ENCODE measurements at places on chromosomes 13 and 19. TPM values are rescaled to one million over a fixed set of nuclear protein-coding genes. Genes with fewer than 3 reads are reported as not detected.

DNA sequence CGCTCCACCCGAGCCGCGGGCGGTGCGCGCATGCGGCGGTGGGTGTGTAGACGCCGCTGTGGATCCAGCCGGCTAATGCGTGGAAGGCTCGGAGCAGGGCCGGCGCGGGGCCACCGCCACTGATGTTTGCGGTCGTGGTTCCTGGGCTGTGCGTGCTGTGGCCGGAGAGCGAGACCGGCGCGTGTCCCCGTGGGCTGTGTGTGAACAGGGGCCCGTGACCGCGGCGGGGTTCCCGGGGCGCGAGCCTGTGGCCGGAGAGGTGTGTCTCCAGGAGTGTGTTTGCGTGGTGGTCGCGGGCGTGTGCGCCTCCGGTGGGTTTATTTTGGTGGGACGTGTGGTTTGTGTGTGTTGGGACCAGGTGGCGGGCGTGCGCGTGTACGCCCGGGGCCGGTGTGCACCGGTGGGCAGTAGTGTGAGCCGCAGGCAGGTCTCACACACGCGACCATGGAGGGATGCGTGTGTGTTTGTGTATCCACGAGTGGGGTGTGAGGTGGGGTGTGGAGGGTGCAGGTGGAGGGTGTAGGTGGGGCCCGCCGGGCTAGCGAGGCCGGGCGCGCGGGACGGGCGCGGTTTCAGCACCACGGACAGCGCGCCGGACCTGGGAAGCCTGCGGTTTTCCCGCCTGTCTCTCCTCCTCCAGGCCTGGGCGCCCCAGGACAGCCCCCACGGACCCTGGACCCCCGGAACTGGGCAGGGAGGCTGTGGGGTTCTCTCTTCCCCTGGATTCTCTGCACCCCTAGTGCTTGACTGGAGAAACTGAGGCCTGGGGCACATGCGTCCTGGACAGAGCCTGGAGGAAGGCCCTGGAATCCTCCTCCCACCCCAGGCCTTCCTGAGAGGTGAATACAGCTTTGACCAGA lies 1.6 kb downstream of the HCN2 start:
- H3K27me3 ChIP-seq, result peaks cover 92% of the 10 kb centered on the region
- no peaks in the 10 kb centered on the region for H3K36me3 ChIP-seq

- H3K4me1 ChIP-seq, result no peaks in the 10 kb centered on the region
- no peak overlapping the region for H3K27ac ChIP-seq
- H3K36me3 ChIP-seq, result no peaks in the 10 kb centered on the region
- no peak for DNase-seq
- H3K27me3 ChIP-seq, result no peaks in the 10 kb centered on the region
These were observed 7.8 kb downstream of the ACER1 start for GRCh38 chr19:6325614-6326013.

Gene CYP4F2
- 121 TPM for total RNA-seq

GRCh38 chr13:106859533-106859904 lies 291.6 kb upstream of the ARGLU1 start:
- no peaks in the 10 kb centered on the region for H3K36me3 ChIP-seq
- no peaks in the 10 kb centered on the region for H3K27me3 ChIP-seq
- no peak overlapping the region for H3K27ac ChIP-seq
- DNase-seq, result peak; percentile 20
- H3K4me1 ChIP-seq, result no peaks in the 10 kb centered on the region
- no peak overlapping the region for H3K4me3 ChIP-seq

- peaks cover 27% of the 10 kb centered on the region for H3K4me1 ChIP-seq
- H3K27ac ChIP-seq, result no peak overlapping the region
- no peak for DNase-seq
- H3K4me3 ChIP-seq, result no peak overlapping the region
- H3K36me3 ChIP-seq, result peaks cover 13% of the 10 kb centered on the region
These were observed 62.2 kb downstream of the DNAJC15 start for GRCh38 chr13:43085545-43085944.

- H3K36me3 ChIP-seq, result peaks cover 48% of the 10 kb centered on the region
- no peaks in the 10 kb centered on the region for H3K27me3 ChIP-seq
- DNase-seq, result no peak
- no peak overlapping the region for H3K27ac ChIP-seq
- no peak overlapping the region for H3K4me3 ChIP-seq
These were observed 7.2 kb downstream of the IQCN start for GRCh38 chr19:18266771-18267686.

- H3K27ac ChIP-seq, result no peak overlapping the region
- no peak overlapping the region for H3K4me3 ChIP-seq
- no peaks in the 10 kb centered on the region for H3K36me3 ChIP-seq
- no peak for DNase-seq
These were observed 122.7 kb upstream of the FRY start for GRCh38 chr13:31908696-31909411.

GRCh38 chr19:19342086-19343015 lies 21.7 kb downstream of the MAU2 start:
- H3K4me1 ChIP-seq, result no peaks in the 10 kb centered on the region
- H3K27me3 ChIP-seq, result no peaks in the 10 kb centered on the region
- H3K4me3 ChIP-seq, result no peak overlapping the region
- no peak overlapping the region for H3K27ac ChIP-seq

DNA sequence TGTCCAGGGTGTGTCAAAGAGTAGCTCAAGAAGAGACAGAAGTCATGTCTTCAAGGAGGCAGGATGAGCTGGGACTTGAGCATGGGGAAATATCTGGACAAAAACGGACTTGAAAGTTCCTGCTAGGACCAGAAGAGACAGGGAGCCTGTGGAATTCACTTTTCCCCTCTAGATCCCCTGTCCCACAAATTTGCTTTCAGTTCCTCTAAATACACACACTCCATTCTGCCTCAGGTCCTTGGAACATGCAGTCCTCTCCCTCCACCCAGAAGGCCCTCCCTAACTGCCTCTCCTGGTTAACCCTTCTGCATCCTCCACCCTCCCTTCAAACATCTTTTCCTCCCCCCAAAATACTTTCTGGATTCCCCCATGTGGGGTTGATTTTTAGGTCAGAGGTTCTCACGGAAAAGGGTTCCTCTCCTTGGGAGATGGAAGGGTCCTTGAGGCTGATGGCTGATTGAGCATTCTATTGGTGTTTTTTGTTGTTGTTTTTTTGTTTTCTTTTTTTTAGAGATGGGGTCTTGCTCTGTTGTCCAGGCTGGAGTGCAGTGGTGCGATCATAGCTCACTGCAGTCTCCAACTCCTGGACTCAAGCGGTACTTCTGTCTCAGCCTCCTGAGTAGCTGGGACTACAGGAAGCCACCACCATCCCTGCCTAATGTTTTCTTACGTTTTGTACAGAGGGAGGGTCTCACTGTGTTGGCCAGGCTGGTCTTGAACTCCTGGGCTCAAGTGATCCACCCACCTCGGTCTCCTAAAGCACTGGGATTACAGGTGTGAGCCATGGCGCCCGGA lies 6.9 kb upstream of the RETN start:
- peaks cover 45% of the 10 kb centered on the region for H3K27me3 ChIP-seq
- no peak for DNase-seq
- H3K36me3 ChIP-seq, result no peaks in the 10 kb centered on the region
- H3K4me3 ChIP-seq, result no peak overlapping the region

GRCh38 chr19:51809787-51810186 lies 14.8 kb downstream of the FPR3 start:
- no peaks in the 10 kb centered on the region for H3K27me3 ChIP-seq
- no peak for DNase-seq
- H3K36me3 ChIP-seq, result no peaks in the 10 kb centered on the region

Gene CASP14
- not detected for total RNA-seq

Gene FBXO17
- 6.8 TPM for total RNA-seq

Gene MYO16
- total RNA-seq, result not detected

GRCh38 chr19:35306473-35307246 lies 14.7 kb downstream of the MAG start:
- H3K4me1 ChIP-seq, result no peaks in the 10 kb centered on the region
- H3K27me3 ChIP-seq, result no peaks in the 10 kb centered on the region
- H3K4me3 ChIP-seq, result no peak overlapping the region
- no peaks in the 10 kb centered on the region for H3K36me3 ChIP-seq
- no peak for DNase-seq

DNA sequence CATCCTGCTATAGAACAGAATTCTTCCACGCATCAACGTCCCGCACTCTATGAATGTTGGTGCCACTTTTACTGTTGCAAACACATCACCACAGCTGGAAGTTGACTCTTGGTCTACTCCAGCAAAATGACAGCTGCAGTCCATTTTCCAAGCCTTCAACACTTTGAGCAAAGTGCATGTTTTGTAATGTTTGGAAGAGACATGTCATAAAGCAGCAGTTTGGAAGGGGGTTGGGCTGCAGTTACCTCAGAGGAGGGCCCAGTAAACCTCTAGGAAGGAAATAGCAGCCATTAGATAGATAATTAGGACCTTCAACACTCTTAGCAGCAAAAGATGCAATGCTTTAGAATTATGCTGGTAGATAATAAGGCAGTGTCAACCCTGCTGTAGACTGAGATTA lies 323.6 kb downstream of the TDRD3 start:
- no peaks in the 10 kb centered on the region for H3K27me3 ChIP-seq
- H3K4me3 ChIP-seq, result no peak overlapping the region
- DNase-seq, result no peak
- no peaks in the 10 kb centered on the region for H3K36me3 ChIP-seq
- H3K4me1 ChIP-seq, result no peaks in the 10 kb centered on the region

GRCh38 chr13:73273745-73274144 lies 214.9 kb downstream of the KLF5 start:
- no peak overlapping the region for H3K4me3 ChIP-seq
- H3K27ac ChIP-seq, result no peak overlapping the region
- DNase-seq, result no peak
- no peaks in the 10 kb centered on the region for H3K4me1 ChIP-seq
- H3K36me3 ChIP-seq, result no peaks in the 10 kb centered on the region

DNA sequence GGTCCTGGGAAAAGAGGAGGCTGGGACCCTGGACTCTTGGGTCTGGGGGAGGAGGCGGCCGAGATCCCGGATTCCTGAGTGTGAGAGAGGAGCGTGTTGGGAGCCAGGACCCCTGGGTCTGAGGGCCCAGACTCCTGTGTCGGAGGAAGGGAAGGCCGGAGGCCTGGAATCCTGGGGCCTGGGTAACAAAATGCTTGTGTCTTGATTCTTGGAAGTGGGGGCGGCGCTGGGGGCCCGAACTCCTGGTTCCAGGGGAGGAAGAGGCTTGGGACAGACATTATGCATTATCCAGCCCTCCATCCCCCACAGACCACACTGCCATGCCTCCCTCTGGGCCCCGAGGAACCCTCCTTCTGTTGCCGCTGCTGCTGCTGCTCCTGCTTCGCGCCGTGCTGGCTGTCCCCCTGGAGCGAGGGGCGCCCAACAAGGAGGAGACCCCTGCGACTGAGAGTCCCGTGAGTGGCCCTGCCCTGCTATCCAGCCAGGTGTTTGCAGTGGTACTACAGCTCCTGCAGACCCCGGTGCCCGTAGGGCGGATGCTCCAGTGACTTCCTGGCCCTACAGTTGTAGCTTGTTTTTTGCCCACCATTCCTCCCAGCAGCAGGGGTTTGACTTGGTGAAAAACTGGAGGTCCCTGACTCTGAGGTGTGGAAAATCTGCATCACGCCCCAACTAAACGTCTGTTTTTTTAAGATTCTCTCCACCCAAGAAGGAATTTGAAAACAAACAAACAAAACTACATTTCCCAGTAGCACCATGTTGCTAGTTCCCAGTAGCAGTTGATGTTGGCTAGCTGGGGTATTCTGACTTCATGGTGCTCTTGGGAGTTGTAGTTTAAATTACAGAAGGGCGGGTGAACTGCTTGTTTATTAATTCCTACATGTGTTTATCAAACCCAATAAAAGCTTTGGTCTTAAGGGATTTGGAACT lies 630 bp downstream of the NUCB1 start:
- H3K27me3 ChIP-seq, result peaks cover 5% of the 10 kb centered on the region
- peak; percentile 62 for DNase-seq
- H3K4me3 ChIP-seq, result peak overlapping the region; percentile 93
- H3K4me1 ChIP-seq, result peaks cover 43% of the 10 kb centered on the region
- peak overlapping the region; percentile 65 for H3K27ac ChIP-seq
- H3K36me3 ChIP-seq, result peaks cover 19% of the 10 kb centered on the region

Gene ANGPTL4
- total RNA-seq, result 32.1 TPM

GRCh38 chr19:14433554-14434501 lies 722 bp downstream of the PKN1 start:
- H3K27ac ChIP-seq, result peak overlapping the region; percentile 92
- H3K4me1 ChIP-seq, result peaks cover 36% of the 10 kb centered on the region
- DNase-seq, result peak; percentile 82
- peaks cover 18% of the 10 kb centered on the region for H3K36me3 ChIP-seq
- peak overlapping the region; percentile 90 for H3K4me3 ChIP-seq

Gene TMEM147
- 57.6 TPM for total RNA-seq

Gene FGF21
- not detected for total RNA-seq

Gene RUBCNL
- 5.0 TPM for total RNA-seq

Data from stomach (tissue), 19 donors.